Stimulated activated CD4-positive, alpha-beta T cell treated with anti-CD3 and anti-CD28 coated beads, Interleukin-4, amount 100 ng/mL, for 1 hour (primary cell): ENCODE measurements at places on chromosomes 5 and 9.

- DNase-seq = no peak
Measured at GRCh38 chr9:112852741-112853504, 37.8 kb downstream of the SLC46A2 start.

DNA sequence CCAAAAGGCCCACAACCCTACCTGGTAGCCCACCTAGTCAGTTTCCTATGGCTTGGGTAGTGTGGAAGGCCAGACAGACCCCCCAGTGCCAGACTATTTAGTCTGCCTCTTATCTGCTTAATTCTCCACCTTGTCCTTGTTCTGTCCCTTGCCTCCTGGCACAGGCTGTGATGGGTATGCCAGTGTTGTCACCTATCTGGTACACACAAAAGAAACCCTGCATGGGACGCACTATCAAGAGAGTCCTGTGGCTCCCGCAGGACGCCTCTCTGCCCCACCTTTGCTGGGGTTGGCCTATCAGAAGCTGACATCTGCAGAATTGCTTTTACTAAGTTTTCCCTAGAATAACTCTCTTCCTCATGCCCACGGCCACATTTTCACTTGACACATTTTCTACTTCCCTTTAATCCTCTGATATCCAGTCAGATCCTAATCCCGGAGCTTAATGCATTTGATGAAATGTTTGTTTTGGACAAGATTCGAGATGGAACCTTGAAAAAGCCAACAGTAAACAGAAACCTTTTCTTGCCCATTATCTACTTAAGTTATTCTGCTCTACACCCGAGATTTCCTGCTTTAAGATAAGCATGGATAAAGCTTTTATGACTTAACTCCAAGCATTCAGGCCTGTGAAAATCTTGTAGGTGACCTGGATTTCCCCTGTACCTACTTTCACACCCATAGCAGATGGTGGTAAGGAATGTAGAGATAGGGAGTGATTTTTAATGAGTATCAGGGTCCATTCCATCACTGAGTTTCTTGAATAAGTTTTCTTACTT, 468.5 kb downstream of the ZNF608 start:
- DNase-seq = no peak

DNA sequence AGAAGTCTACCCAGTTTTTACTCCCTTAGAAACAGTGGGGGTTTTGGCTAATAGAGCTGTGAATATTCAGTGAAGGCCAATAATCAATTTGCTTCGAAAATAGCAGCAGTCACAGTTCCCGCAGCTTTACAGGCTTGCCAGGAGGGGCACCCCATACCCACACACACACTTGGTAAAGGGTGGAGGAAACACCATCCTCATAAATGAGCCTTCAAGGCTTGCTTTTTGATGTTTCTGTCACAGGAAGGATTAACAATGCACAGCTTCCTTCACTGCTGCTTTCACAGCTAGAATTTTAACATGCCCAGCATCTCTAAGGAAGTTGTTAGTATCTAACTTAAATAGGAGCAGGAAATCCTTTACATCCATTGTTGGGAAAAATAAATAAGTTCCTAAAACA, 1247.5 kb upstream of the C9orf72 start:
- no peak for DNase-seq

- no peak for DNase-seq
Measured at GRCh38 chr5:19910136-19910535, 77.9 kb downstream of the CDH18 start.

DNA sequence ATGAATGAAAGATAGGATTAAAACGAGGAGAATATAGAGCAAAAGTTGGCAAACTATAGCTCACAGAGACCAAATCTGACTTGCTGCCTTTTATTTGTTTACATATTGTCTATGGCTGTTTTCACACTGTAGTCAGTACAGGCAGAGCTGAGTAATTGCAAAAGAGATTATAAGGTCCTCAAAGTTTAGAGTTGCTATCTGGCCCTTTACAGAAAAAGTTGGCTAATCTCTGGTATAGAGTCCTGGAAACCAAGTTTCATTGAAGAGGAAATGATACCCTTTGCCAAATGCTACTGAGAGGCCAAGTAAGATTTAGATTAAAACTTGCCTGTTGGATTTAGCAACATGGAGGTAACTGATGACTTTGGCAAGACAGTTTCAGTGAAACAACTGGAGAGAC, 36.0 kb downstream of the LYRM7 start:
- no peak for DNase-seq
